Mucosa of descending colon (tissue), 3 donors: ENCODE measurements at places on chromosomes 12 and 14. TPM values are rescaled to one million over a fixed set of nuclear protein-coding genes. Genes with fewer than 3 reads are reported as not detected.
A peak's percentile ranks its signal among the peaks of the same experiment; 100 is the strongest.

The RECQL gene
- 16.2 TPM for total RNA-seq

The RALGAPA1 gene
- total RNA-seq, result 64.4 TPM

The KRT85 gene
- total RNA-seq, result not detected

The ACRBP gene
- 3.0 TPM for total RNA-seq

- DNase-seq, result no peak
Observed at GRCh38 chr12:83784298-83784890, 1097.7 kb downstream of the TMTC2 start.

- DNase-seq, result no peak
Observed at GRCh38 chr12:122942637-122943036, 23.6 kb downstream of the ABCB9 start.

- DNase-seq, result no peak
Observed at GRCh38 chr12:130571089-130571488, 145.0 kb downstream of the RIMBP2 start.

- peak; percentile 55 for DNase-seq
Observed at GRCh38 chr12:2395354-2395977, 342.7 kb downstream of the CACNA1C start.
